ENCODE measurements at places on chromosomes 3 and 15.

- DNase-seq = no peak
Observed at GRCh38 chr3:66019896-66020295, 18.8 kb downstream of the MAGI1 start.

GRCh38 chr3:99250821-99251355 lies 349.4 kb upstream of the DCBLD2 start:
- DNase-seq = no peak

DNA sequence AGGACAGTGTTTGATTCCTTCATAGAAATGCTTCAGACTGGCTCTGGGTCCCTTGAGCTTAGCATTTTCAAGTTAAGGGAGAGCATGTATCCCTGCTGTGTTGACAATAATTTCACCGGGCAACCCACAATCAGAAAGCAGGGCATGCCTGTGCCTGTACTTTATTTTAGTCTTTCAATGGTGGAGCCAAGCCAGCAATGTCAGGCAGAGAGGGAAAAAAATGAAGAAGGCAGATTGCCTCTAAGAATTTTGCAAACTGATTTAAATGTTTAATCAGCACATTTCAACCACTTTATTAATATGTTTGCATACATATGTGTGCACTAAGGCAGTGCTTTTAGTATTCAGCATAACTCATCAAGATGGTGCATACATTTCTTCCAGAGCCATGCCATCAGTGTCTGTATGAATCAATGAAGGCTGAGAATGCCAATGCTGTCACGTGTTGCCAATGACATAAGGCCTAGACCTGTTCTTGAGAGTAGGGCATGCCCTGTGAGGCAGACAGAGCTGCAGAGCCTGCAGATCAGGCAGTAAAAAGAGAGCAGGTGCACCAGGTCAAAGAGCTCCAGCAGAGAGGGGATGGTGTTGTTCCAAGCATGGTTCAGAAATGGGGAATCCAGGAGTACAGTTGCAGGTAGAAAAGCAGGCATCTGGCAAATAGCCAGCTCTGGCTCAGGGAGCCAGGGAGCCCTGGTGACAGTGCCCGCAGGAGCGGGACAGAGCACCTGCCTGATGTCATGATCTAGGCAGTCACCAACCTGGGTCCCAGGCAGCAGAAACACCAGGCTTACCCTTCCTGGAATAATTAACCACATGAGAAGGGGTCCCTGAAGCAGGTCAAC lies 508.5 kb downstream of the GABRG3 start:
- no peak for DNase-seq

- no peak for DNase-seq
Observed at GRCh38 chr3:55501905-55502304, 14.8 kb upstream of the WNT5A start.

GRCh38 chr15:58410353-58410752 lies 21.4 kb upstream of the LIPC start:
- DNase-seq = peak; percentile 27

GRCh38 chr3:194395212-194395611 lies 3.9 kb downstream of the GP5 start:
- no peak for DNase-seq

GRCh38 chr3:77648214-77648613 lies 608.3 kb downstream of the ROBO2 start:
- no peak for DNase-seq

- DNase-seq = no peak
Observed at GRCh38 chr15:58425834-58426233, 6.0 kb upstream of the LIPC start.

GRCh38 chr15:92930776-92931175 lies 30.7 kb downstream of the CHD2 start:
- DNase-seq = no peak

DNA sequence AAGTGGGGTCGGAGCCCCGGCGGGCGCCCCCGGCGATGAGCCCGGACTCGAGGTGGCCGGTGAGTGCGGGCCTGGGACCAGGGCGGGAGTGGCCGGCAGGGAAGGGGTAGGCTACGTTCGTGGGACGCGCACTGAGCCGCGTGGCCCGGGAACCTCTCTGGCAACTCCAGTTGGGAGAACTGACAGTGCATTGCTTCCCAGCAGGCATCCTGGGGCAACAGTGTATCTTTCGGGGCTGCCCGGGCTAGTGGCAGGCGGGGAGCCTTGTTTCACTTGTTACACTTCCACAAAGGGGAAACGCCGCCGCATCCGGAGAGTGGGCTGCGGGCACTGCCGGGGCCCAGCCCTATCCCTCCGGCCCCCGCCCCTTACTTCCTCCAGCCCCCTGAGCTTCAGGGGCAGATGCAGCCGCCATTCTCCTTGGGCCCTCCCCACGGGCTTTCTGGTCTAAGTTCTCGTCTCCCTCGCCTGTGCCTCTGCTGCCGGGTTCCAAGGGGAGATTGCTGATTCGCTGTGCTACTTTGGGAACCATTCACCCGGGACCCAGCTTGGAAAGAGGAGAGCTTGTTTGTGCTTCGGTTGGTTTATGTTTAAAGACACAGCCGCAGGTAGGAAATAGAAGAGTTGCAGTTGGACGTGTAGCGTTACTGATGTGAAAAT lies 675 bp downstream of the BRPF1 start:
- DNase-seq = no peak

GRCh38 chr3:58189691-58190090 lies 21.1 kb downstream of the DNASE1L3 start:
- no peak for DNase-seq

DNA sequence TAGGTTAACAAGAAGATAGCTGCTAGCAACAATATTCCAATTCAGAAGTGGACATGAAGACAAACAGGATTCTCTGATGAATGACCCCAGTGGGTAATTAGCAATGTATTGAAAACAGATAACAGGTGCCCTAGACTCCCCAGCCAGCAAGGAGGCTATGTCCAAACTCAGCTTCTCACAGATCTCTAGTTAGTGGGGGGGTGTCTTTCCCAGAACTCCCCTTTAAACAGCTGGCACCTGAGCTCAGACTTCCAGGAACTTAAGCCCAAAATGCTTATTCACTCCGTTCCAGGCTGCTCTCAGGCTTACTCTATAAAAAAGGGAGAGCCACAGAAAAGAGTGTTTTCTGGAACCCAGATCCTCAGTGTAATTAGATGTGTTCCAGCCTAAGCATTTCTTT lies 423.0 kb upstream of the THBS1 start:
- no peak for DNase-seq

GRCh38 chr3:52249683-52250082 lies 4.1 kb downstream of the PPM1M start:
- DNase-seq = no peak

DNA sequence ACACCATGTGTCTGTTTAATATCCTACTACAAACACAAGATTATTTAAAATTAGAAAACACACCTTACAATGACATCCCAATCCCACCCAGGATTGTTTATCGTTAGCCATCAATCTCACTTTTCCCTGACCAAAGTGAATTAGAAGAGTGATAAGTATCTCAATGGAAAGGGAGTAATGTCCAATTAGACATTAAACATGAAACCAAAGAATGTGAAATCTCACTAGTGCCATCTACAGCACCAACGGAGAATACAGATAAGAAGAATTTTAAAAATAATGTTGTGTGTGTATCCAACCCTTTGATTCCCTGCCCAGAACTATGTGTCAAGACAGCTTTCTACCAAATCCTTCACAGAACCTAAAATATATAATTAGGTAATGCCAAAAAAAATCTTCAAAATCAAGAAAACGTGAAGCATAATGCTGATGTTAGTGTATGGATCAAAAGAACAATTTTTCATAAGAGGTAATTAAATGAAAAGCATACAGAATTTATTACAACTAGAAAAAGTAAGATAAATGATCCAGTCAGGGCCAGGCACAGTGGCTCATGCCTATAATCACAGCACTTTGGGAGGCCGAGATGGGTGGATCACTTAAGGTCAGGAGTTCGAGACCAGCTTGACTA lies 64.2 kb downstream of the SCAPER start:
- no peak for DNase-seq

- no peak for DNase-seq
Observed at GRCh38 chr3:174295306-174296092, 563.6 kb upstream of the NAALADL2 start.

GRCh38 chr3:126781406-126781805 lies 77.4 kb downstream of the CHCHD6 start:
- no peak for DNase-seq

GRCh38 chr3:77718311-77718710 lies 678.4 kb downstream of the ROBO2 start:
- no peak for DNase-seq

All from GM12878 (cell line).